ENCODE measurements at places on chromosomes 4 and X.

DNA sequence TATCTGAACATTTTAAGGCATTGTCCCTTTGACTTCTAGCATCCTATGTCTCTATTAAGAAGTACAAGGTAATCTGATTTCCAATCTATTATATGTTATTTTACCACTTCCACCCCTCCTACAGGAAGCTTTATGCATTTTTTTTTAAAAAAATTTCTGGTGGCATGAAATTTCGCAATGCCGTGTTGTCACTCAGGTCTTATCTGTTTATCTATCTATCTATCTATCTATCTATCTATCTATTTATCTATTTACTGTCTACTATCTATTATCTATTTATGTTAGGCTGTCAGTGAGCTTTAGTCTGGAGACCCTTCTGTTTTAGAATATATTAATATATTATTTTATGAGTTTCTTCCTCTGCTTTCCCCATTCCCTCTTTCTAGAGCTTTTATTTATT, 125.3 kb upstream of the FAM9C start:
- DNase-seq, result no peak

DNA sequence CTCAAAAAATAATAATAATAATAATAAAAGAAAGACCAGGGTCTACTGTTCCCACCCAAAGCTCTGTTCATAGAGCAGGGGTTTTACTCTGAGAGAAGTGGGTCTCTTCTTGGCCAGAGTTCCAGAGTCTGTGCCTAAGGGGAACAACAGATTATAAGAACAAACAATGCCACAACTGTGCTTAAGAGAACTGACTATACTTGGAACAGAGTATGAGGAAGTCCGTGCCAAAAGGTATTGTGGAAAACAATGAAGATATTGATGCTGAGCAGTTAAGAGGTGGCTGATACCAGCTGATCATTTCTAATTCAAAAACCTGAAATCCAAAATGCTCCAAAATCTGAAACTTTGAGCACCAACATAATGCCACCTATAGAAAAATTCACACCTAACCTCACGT, 229.6 kb downstream of the FBXO8 start:
- DNase-seq, result no peak

DNA sequence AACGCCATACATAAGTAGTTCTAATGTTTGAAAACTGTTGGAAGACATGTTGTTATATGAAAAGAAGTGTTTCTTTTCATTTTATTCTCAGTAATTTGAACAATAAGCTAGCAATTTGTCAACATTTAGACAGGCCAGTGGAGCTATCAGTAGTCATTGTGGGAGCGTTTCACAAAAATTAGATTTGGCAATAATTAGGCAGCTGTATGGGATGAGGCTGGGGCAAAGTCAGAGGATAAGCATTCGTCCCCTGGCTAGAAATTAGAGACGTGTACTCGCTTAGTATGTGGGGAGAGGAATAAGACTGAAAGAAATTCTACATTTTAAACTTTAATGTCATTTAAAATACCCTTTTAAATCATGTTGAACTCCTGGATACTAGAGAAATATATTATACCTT, 70.6 kb downstream of the TMEM144 start:
- DNase-seq, result no peak

GRCh38 chrX:45527834-45528233, 327.2 kb upstream of the DIPK2B start:
- DNase-seq, result no peak

DNA sequence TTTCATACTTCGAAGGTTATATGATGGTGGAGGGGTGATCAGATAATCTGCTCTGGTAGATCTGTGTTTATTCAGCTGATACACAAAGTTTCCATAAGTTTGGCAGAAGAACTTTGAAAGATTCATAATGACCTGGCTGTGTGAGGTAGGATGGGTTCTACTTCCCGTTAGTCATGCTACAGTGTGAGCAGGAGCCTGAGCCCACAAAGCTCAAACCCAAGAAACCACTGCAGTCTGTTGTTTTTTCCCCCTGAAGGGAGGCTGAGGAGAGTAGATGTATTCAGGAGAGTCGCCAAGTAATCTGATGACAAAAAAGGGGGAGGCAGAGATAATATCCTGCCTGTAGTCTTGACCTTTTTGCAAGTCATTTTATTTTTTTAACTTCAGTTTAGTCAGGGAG, 52.8 kb upstream of the PPP3CA start:
- no peak for DNase-seq

GRCh38 chr4:122787940-122788339, 38.7 kb upstream of the FGF2 start:
- DNase-seq, result no peak

GRCh38 chr4:15656038-15656470, 897 bp upstream of the FBXL5 start:
- DNase-seq, result no peak

DNA sequence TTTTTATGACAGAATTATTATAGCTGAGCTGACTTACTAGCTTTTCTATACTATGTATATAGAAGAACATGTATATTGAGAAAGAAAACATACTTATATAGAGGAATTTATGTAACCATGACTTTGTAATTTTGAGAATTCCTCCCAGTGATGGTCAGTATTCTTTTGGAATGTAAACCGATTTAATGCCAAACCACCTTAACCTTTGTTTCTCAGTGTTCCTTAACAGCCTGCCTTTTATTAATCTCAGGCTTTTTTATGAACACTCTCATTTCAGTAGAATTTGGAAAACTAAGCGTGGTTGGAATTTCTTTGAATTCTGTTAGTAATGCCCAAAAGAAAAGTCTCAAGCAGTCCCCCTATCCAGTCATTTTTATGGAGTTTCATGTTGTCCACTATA, 47.0 kb downstream of the MOSPD2 start:
- no peak for DNase-seq

GRCh38 chr4:94548571-94548970, 96.8 kb downstream of the PDLIM5 start:
- DNase-seq, result no peak

DNA sequence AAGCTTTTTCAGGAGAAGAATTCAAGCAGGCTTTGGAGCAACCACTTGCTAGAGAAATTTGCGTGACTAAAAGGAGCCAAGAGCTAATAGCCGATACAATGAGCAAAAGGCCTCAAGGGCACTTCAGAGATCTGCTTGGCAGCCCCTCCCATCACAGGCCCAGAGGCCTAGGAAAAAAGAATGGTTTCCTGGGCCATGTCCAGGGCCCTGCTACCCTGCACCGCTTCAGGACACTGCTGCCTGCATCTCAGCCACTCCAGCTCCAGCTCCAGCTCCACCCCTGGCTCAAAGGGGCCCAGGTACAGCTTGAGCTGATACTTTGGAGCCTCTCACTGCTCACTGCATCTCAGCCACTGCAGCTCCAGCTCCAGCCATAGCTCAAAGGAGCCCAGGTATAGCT, 98.9 kb downstream of the FAM13A start:
- DNase-seq, result no peak

DNA sequence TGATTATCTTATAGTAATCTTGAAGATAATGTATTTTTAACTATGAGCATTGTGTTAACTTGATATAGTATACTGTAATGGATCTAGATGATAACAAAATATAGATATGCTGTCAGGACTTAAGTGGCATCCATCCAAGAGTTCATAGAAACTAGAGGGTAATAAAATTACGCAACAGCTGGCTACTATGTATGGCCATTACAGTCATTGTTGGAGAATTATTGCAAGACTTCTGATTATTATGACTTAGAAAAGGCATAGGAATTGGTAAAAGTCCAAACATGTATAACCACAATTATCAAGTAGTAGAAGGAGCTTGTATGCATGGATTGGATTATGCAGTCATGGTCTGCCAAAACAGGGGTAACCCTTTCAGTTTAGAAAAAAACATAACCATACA, 9.5 kb downstream of the OGT start:
- no peak for DNase-seq

GRCh38 chr4:150366487-150366999, 215.4 kb upstream of the MAB21L2 start:
- peak; percentile 88 for DNase-seq

DNA sequence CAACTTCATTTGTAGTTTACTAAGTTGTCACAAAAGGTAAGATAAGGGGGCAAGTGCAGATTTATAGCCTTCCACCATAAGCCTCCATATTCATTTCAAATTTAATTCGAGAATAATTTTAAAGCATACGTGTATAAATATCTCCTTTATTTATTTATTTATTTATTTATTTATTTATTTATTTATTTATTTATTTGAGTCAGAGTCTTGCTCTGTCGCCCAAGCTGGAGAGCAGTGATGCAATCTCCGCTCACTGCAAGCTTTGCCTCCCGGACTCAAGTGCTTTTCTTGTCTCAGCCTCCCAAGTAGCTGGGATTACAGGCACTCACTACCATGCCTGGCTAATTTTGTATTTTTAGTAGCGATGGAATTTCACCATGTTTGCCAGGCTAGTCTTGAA, 523.4 kb downstream of the FAT4 start:
- DNase-seq, result no peak

DNA sequence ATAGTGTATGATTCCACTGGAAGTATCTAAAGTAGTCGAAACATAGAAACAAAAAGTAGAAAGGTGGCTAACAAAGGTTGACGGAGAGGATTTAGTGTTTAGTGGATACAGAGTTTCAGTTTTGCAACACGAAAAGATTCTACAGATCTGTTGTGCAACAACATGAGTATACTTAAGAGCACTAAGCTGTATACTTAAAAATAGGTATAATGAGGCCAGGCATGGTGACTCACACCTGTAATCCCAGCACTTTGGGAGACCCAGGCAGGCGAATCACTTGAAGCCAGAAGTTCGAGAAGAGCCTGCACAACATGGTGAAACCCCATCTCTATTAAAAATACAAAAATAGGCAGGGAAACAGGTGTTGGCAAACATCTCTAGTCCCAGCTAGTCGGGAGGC, 7.9 kb upstream of the ATRX start:
- no peak for DNase-seq

DNA sequence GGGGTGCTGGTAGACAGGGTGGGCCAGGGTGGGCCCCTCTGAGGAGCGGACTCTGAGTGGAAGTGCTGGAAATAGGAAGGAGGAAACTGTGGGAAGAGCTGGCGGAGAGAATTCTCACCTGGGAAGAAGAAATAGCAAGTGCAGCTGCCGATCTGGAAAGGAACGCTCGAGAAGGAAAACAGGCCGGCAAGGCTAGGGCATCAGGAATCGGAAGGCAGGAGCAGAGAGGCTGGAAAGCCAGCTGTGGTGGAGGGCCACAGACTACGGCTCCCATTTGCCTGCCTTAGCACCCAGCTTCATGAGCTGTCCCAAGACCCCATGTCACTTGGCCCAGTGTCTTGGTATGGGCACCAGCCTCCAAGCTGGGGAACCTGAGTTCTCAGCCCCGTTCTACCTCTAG, 37.3 kb downstream of the DCTD start:
- DNase-seq, result no peak

- DNase-seq, result no peak
These were observed 145.7 kb upstream of the EDNRA start for GRCh38 chr4:147335183-147335582.

- DNase-seq, result peak; percentile 32
These were observed 136.6 kb downstream of the AFF1 start for GRCh38 chr4:87071401-87071800.

DNA sequence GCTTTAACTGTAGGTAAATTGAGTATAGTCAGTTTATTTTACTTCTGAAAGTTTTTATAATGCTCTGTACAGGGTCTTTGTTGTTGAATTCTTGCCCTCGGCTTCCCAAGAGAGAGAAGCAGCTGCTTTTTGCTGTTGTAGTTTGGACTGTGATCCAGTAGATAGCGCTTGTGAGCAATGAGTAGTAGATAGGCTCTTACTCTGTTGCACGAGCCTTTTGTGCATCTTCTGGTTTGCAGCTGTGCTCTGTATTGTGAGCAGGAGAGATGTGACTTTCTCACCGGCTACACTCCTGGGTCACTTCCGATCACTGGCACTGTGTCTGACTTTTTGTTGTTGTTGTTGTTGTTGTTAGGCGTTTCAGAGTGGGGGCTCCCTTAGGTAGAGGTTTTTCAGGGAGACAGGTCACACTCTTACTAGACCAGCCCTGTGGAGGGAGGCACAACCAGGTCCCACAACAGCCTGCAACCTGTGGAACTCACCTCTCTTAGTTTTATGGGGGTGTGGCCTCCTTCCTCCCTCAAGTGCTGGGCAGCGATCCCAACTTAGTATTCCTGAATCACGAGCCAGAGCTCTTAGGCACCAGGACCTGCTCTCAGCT, 822.1 kb upstream of the GALNTL6 start:
- no peak for DNase-seq

GRCh38 chr4:13176741-13177142, 307.4 kb downstream of the RAB28 start:
- DNase-seq, result no peak

DNA sequence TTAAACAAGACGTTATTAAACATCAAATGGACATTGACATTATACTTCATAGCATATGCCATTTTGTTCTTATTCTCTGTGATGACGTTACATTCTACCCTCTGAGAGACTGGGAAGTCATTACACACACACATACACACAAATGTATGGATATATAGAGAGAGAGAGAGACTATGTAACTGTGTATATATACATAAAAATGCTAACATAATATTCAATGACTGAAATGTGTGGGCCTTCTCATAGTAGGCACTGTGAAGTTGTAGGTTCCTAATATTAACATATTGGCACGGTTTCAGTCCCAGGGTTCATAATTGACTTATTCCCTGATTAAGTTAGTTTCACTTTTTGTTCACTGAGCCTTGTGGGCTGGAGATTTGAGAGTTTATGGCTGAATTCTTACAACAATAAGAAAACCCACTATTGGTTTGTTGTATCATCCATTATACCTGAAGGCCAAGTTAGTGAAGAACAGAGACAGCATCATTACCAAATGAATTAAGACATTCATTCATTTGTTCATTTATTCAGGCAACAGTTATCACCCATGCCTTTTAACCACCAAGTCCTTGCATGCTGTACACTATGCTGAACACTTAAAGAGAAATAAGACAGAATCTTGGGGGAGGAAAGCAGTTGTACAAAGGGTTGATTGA, 68.5 kb downstream of the GAB1 start:
- DNase-seq, result no peak

DNA sequence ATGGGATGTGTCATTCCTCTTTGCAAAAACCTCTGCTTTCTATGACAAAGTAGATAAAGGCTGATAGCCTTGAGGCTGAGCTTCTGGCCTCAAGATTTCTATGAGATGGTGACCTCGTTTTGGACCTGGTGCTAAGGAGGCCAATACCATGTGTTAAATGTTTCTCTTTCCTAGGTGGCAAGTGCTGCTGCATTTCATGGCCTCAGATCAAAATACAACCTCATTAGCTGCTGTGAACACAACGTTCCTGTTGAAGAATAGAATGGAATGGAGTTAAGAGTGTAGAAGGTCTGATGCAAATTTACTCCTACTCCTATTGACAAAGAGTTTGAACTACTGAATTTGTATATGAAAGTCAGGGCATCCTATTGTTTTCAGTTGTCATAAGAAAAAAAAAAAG, 112.0 kb downstream of the C4orf51 start:
- DNase-seq, result no peak

DNA sequence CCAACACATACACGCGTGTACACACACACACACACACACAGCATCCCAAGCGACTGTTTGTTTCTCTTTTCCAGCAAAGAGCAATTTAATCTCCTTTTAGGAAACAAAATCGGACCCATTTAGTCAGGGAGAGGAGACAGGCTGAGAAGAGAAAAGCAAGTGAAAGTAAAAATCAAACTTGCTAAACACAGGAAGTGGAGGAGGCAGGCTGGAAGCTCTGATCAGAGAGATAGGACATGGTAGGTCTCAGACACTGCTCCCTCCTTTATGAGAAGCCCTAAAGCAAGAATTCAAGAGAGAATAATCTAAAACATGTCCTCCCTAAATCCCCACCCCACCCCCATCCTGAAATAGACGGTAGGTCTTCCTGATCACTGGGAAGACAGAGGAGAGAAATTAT, 62.3 kb downstream of the GPC3 start:
- DNase-seq, result no peak

Measured in NCI-H446 treated with DMSO at 0.1 percent for 48 hours (cell line).